Activated CD4-positive, alpha-beta T cell treated with anti-CD3 and anti-CD28 coated beads, Interleukin-2, amount 50 U/mL, for 4 hours (primary cell): ENCODE measurements at places on chromosomes 1 and 21.

- DNase-seq = no peak
These were observed 23.6 kb upstream of the PSEN2 start for GRCh38 chr1:226846786-226847185.

GRCh38 chr1:159980786-159981185, 26.7 kb upstream of the SLAMF9 start:
- DNase-seq = no peak

DNA sequence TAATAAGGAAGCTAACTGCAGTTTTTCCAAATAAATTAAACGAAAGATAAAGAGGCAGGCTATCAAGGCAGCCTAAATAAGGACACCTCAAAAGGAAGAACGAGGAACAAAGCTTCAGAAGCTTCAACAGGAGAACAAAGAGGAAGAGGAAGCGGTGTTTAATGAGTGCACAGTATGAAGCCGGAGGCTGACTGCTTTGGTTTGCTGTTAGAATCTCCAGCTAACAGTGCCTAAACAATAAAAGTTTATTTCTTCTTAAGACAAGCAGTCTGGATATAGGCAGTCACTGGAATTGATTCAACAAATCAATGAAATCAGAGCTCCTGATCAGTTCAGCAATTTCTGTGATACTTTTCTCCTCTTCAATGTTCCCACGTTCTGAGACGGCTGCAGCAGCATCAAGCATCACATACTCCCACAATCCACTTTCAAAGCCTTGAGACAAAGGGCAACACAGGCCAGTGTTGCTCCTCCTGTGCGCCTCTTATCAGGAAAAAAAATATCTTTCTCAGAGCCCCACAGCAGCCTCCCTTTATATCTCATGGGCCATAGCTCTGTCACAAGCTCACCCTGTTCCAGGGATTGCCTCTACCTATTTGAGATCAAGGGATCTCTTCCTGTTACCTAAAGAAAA, 365.6 kb upstream of the ST6GALNAC5 start:
- no peak for DNase-seq

GRCh38 chr1:200556002-200556401, 64.5 kb downstream of the KIF14 start:
- no peak for DNase-seq

- DNase-seq = no peak
These were observed 69.2 kb downstream of the UMODL1 start for GRCh38 chr21:42140196-42140934.

DNA sequence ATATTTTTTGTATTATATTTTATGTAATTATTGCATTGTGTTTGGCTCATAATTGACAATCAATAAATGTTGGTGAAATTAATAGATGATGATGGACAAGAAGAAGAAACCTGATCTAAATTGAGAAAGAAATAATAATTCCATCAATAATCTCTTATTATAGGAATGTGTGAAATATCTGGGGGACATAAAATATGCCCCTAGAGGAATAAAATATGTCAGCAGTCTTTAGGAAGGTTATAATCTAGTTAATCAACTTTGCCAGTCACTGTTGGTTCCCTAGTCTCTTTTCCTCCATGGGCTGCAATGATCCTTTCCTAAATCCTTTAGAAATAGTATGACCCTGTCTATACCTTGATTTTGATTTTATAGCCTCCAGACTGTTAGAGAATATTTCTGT, 549.7 kb upstream of the ADGRL4 start:
- DNase-seq = no peak

DNA sequence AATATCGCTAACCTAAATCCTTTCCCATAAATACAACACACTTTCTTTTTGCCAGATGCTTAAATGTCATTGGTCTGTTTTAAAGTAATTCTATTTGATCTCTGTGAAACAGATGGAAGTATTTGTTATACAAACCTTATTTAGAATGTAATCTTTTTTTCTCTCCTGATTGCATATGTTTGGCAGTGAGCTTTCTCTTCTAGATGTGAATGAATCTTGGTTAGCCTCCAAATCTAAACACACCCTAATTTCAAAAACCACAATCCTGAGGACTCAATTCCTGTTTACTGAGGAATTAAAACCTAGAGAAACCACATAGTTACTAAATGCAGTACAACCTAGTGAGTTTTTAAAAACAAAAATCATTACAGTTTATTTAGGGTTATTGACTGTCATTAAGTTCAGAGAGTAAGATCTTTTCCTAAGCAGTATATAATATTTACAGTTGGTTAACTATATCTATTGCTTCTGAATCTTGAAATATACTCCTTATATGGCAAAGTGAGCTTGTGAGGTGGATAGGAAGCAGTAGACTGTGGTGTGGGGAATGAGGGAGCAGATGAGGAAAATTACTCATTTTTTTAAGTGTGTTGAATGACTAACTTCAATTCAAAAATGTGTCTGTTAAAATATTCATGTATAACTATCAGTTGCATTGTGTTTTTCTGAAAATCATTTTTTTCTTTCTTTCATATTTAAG, 218.7 kb downstream of the FMN2 start:
- no peak for DNase-seq

- no peak for DNase-seq
These were observed 131.6 kb downstream of the LHX8 start for GRCh38 chr1:75265792-75266191.

DNA sequence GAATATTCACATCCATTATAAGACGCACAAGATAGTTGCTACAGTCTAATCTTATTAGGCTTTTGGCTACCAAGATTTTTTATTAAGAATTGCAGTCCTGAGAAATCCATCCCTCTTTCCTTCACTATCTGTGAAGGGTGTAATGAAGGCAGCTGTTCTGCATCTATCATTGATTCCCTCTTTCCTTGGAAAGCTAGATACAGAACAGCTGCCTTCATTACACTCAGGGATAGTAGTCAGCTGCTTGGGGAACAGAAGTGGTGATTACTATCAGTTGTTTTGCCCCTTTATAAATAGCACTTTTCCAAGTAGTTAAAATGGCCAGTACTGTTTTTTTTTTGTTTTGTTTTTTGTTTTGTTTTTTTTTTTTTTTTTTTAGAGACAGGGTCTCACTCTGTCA, 70.2 kb downstream of the IARS2 start:
- no peak for DNase-seq

GRCh38 chr1:43153443-43153842, 18.6 kb downstream of the EBNA1BP2 start:
- DNase-seq = no peak

DNA sequence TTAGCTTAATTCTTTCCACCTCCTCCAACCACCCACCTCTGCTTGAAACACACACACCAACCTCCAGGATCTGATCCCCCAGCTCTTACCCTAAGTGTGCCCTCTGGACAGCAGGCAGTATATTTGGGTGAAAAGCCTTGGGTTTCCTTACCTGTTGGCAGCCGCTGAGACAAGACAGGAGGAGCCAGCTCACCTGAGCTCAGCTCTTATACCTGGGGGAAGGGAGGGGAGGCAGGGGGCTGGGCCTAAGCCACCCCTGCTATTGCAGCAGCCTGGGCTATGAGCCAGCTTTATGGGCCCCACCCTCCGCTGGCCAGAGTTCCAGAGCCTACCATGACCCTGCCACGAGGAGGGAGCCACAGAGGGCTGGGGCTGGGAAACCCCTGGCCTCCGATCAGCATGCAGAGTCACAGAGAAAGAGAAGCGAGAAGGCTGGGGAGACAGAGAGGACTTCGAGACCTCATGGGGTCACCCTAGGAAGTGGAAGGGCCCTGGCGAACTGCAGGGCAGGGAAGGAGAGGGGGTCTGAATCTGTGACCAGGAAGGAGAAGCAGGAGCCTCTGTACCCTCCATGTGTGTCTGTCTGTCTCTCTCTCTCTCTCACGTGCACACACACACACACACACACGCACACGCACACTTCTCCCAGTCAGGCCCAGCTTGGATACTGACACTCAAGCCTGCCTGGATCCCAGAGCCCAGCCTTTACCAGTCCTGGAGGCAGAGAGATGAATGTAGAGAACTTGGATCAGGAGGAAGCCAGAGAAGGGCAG, at the start of gene S100A14:
Gene S100A14 (minus strand): TSS at position 182 of the 773 bp plus-strand sequence. CDS start 467 bp downstream, outside the sequence.
- no peak for DNase-seq

DNA sequence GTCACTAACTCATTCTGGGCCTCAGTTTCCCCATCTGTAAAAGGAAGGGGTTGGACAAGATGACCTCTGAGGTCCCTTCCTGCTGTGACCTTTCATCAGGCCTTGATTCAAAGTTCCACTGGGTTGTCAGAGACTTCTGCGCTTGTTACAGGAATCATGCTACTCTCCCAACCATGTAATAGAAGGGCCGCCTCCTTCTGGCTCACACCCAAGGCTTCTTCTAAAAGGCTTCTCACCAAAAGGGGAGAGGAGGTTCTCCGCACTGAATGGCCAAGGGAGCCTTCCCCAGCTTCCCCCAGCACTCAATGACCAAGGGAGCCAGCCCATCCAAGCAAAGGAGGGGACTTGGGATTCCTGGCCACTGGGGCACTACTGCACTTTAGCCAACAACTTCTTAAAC, 42.7 kb downstream of the GRHL3 start:
- no peak for DNase-seq

GRCh38 chr1:33895976-33896375, 32.1 kb downstream of the HMGB4 start:
- DNase-seq = no peak
